Subcutaneous preadipocyte (primary cell): ENCODE measurements at places on chromosomes 4 and X. TPM values are rescaled to one million over a fixed set of nuclear protein-coding genes. Genes with fewer than 3 reads are reported as not detected.

The SASH3 gene
- total RNA-seq, result not detected in 2 replicates

The HSFX1 gene
- 0.59 and 0.73 TPM in 2 replicates for total RNA-seq

The TLR10 gene
- under 0.01 TPM in 1 of 2 replicates, not detected in the other for total RNA-seq

The SPATA18 gene
- 10.9 and 15.4 TPM in 2 replicates for total RNA-seq
